Epithelial cell of proximal tubule (primary cell): ENCODE measurements at places on chromosomes 7 and 10. TPM values are rescaled to one million over a fixed set of nuclear protein-coding genes. Genes with fewer than 3 reads are reported as not detected.
A peak's percentile ranks its signal among the peaks of the same experiment; 100 is the strongest.

GRCh38 chr10:50550291-50550839, 73.4 kb downstream of the SGMS1 start:
- no peak for DNase-seq

DNA sequence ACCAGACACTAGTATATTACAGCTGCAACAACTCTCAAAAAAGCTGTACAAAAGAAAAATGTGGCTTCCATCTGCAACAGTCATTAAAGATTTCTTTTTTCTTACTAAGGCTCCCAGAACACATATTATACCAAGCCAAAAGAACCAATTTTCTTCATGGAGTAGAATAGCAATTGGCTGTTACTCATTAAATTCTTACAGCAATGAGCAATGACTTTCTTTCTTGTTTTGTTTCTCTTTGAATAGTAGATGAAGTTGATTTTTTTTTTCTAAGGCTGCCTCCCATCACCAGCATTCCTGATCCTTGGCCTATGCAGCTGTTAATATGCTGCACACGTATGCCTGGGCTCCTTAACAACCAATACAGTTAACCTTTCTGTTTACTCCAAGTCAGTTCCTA, 36.6 kb upstream of the SPOCK2 start:
- DNase-seq = no peak

GRCh38 chr10:43372765-43373361, 1.4 kb downstream of the FXYD4 start:
- no peak for DNase-seq

DNA sequence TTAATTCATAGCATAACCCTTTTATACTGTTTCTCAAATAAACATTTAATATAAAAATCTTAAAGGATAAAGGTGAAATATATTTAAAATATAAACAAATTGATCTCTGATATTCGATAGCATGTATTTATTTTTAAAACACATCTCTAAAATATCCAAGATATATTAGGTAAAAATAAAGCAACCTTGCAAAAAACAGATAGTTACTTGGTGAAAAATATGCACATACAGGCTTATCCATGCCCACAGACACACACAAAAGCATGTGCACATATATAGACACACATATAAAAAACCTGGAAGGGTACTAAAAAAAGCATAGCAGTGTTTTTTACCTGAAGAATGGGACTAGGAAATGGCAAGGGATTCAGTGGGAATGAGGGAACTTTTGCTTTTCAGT, 19.8 kb downstream of the POT1 start:
- DNase-seq = no peak

DNA sequence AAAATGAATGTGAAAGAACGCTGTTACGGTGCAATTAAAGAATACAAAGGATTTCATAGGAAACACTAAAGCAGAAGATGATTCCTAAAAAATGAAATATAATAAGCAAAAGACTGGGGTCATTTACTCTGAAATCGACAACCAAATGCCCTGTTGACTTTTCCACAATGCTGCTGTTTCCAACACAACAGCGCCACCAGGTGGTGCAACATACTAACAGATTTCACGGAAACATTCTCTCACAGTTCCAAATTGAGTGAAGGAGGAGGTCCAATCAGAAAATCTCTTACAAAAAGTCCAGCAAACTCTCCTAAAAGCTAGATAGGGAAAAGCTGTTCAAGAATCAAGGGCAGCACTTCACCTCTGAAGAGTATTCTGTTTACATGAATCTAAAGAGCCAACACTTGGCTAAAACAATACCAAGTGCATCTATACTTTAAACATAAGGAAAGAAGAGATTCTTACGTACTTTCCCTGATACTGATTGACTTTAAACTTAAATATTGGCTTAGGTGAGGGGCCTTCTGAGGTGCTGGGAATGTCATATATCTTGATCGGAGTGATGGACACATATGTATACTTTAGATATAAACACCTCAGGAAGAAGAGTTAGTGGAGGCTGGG, 55.9 kb downstream of the UPF2 start:
- peak; percentile 51 for DNase-seq

GRCh38 chr7:87210506-87210905, 9.0 kb downstream of the TMEM243 start:
- no peak for DNase-seq

DNA sequence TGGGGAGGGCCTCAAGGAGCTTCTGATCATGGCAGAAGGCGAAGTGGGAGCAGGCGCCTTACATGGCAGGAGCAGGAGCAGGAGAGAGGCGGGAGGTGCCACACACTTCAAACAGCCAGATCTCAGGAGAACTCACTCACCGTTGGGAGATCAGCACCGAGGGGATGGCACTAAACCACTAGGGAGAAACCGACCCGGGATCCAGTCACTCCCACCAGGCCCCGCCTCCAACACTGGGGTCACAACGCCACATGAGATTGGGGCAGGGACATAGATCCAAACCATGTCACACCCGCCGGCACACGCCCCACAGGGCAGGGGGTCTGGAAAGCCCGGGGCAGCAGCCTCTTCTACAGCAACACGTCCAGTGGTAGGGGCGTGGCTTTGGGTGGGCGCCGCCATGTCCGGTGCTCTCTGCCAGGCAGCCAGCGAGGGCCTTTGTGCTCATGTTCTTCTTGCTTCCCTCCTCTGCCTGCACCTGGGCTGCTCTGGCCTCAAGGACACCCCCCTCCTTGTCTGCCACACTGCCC, 233.8 kb upstream of the SHH start:
- DNase-seq = no peak

- no peak for DNase-seq
Measured at GRCh38 chr7:149624006-149624405, 126.4 kb upstream of the ZNF746 start.

GRCh38 chr10:80204677-80205476, 460 bp downstream of the ANXA11 start:
- DNase-seq = no peak

GRCh38 chr7:77438131-77438530, 22.0 kb upstream of the GSAP start:
- DNase-seq = no peak

DNA sequence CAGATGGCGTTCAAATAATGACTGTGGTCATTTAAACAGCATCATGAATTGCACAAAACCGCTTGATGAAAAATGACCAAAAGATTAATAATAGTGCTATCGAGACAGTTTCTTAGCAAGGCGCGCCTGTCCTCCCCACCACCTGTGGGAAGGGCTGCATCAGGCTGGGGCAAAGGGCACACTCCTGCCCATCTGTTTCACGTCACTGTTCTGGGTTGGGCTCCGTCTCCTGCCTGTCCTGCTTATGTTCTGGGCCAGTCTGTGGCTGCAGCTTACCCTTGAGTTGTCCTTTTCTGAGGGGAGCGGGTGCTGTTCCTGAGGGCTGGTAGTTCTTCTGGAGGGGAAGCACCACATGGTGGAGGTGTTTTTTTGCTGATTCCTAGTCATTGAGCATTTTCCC, 13.3 kb downstream of the RBM17 start:
- DNase-seq = no peak

DNA sequence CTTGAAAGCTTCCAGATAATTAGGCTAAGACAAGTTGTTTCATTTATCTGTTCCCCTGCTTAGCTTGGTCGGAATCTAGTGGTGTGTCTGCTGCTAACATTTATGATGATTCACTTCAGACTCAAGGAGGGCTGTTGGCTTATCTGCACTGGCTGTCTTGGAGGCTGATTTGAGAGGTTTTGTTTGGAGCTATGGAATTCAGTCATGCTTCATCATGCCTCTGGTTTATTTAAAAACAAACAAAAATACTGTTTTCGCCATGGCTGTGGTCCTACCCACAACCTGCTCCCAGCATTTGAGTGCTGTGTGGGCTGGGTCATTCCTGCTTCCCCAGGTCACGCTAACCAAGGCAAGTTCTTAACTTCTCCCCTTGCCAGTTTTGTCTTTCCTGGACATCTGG, 11.7 kb upstream of the ARPC1B start:
- DNase-seq = no peak

DNA sequence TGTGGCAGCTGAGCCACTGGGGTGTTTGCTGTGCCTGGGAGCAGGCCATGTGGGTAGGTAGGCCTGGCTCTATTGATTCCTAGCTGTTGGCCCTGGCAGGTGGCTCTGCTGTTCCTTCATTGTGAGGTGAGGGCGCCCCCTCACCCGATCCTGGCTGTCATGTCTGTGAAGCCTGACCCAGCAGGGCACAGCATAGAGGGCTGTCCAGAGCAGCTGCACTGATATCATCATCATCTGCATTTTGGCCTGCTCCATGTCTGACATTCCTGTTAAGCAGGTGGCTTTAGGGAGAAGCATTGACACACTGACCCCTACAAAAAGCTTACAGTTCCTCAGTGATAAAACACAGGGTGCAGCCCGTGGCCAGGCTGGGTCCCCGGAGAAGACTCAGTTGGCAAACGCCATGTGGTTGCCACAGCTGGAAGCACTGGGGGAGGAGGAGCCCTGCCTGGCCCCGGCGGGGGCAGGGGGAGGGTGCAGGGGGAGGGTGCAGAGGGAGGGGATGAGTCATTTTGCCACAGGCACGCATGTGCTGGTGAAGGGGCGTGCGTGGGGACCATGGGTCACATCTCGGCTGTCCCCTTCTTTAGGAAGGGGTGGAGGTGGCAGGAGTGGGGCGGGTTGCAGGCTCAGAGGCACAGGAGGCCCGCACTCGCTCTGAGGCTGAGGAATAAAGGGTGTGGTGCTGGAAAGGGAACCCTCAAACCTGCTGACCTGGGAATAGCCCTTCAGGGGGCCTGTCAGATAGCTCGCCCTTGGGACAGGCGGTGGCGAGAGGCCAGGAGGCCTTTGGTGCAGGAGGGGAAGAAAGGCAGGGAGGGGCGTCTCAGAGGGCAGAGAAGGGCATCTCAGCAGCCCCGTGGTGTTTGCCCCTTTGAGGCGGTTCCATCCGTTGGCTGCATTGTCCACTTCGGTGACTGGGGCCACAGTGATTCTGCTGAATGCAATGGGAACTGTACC, 31.6 kb downstream of the IKZF1 start:
- no peak for DNase-seq

- no peak for DNase-seq
Measured at GRCh38 chr7:20116869-20117268, 100.3 kb downstream of the MACC1 start.

DNA sequence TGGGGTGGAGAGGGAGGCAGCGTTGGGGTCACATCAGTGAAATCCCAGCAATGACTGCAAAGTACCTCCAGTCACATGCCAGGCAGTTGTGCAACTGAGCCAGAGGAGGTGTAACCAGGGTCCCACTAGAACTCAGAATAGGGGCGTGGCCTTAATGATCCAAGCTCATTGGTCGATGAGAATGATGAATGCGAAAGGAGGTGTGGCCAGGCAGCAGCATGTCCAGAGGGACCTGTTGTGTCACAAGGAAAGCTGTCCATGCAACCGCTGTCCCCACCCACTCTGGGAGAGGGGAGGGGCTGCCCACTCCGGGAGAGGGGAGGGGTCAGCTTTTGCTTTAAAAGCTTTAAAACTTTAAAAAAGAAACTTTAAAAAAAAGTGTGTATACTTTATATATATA, 25.3 kb upstream of the MTPAP start:
- no peak for DNase-seq

GRCh38 chr10:35336084-35336831, at the start of gene CCNY:
Gene CCNY (plus strand): TSS chr10:35336509. CDS start chr10:35337054, 545 bp downstream.
- no peak for DNase-seq

GRCh38 chr10:110498982-110499795, 1.5 kb downstream of the DUSP5 start:
- DNase-seq = no peak

DNA sequence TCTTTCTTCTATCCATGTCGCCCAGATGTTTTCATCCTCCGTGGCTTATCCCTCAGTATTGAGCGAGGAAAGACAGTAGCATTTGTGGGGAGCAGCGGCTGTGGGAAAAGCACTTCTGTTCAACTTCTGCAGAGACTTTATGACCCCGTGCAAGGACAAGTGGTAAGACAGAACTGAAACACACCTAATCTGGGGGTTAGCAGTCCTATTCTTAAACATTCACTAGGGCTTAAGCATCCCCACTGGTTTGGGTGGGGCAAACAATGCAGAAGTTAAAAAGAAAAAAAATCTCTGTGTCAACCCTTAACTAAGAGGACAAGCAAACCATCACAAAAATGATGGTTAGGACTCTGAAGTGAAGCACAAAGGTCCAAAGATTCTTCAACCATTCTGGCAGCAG, 43.8 kb downstream of the SP8 start:
- DNase-seq = no peak

DNA sequence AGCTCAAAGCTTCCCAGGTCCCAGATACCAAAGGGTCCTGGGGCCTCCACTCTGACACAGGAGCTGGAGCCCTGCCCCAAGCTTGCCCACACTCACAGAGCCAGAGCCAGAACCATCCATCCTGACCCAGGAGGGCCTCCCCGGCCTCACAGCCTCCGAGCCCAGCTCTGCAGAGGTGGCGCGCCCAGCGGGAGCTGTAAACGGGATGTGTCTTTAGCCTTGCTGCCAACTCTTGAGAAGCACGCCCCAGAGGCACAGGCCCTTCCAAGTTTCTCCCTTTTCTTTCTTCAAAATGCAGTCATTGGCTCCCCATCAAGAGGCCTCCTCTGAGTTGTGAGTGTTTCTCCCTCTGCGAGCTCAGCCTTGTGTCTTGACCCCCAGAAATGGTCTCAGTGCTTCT, 75.0 kb downstream of the PDGFA start:
- DNase-seq = no peak

DNA sequence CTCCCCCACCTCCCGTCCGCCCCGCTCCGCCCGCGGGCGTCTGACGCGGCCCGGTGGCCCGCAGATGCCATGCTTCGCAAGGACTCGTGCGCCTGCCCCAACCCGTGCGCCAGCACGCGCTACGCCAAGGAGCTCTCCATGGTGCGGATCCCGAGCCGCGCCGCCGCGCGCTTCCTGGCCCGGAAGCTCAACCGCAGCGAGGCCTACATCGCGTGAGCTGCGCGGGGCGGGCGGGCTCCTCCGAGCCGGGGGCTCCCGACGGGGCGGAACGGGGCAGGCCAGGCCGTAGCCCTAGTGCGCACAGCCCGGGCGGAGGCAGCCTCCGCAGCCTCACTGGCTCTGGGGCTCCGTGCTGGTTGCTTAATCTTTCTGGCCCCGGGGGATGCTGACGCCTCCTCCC, 2.8 kb downstream of the ASIC3 start:
- no peak for DNase-seq

GRCh38 chr10:72079356-72079755, 9.0 kb downstream of the SPOCK2 start:
- DNase-seq = no peak

The PDGFA gene
- total RNA-seq = 11.6 and 27.3 TPM in 2 replicates

The OPALIN gene
- total RNA-seq = not detected in 2 replicates

The LRRC72 gene
- not detected in 2 replicates for total RNA-seq

The RTKN2 gene
- total RNA-seq = 7.1 and 13.8 TPM in 2 replicates

The HMX3 gene
- total RNA-seq = not detected in 2 replicates

The VAX1 gene
- not detected in 2 replicates for total RNA-seq

The ABCC2 gene
- 0.17 and 1.2 TPM in 2 replicates for total RNA-seq

The PNLIPRP1 gene
- not detected in 2 replicates for total RNA-seq

The TMEM229A gene
- total RNA-seq = not detected in 2 replicates

The PCLO gene
- total RNA-seq = 0.58 TPM in 2 replicates

The TMEM254 gene
- 11.6 and 12.1 TPM in 2 replicates for total RNA-seq

The DEPP1 gene
- 7.4 and 20.1 TPM in 2 replicates for total RNA-seq

The FEZF1 gene
- not detected in 2 replicates for total RNA-seq

The C10orf53 gene
- not detected in 2 replicates for total RNA-seq

The GARIN1A gene
- 0.07 TPM in 1 of 2 replicates, not detected in the other for total RNA-seq
